NCI-H1694 (cell line): ENCODE measurements at places on chromosomes 5 and 9.

DNA sequence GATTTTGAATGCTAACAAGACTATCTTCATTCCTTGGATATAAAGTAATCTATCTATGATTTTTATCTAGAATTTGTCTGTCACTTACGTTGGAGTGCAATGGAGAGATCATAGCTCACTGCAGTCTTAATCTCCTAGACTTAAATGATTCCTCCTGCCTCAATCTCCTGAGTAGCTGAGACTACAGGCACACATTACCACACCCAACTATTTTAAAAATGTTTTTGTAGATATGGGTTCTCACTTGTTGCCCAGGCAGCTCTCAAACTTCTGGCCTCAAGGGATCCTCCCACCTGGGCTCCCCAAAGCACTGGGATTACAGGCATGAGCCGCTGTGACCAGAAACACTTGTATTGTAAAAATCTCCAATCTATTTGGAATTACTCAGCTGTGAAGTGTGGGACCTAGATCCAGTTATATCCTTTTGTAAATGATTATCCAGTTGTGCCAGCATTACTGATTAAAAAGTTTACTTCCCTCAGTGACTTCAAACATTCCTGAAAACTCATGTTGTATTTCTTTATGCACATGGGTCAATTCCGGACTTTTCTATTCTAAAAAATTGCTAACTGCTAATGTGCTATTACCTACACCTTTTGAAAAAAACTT is 1793.8 kb upstream of the WWC1 start:
- DNase-seq: no peak

DNA sequence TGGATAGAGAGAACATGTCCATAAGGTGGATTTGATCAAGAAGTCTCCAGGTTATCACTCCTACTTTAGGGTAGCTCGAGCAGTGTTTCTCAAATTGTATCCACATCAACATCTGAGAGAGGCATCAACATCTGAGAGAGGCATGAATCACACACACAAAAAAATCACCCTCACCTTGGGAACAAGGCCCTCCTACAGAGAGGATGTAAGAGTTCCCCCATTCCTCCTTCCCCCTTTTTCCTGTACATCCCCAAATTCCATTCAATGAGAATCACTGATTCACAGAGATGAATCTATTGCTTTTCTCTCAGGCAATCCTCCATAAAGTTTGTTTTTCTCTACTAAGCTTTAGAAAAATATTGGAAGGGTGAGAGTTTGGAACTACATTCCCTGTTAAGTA is 233.4 kb upstream of the CDH6 start:
- DNase-seq: no peak

- DNase-seq: peak; percentile 89
Observed at GRCh38 chr9:124011460-124012301, at the start of gene LHX2. LHX2 (plus strand) TSS chr9:124011768; CDS start chr9:124012349, 581 bp downstream.

GRCh38 chr5:82330530-82331270 is 52.5 kb upstream of the RPS23 start:
- no peak for DNase-seq

DNA sequence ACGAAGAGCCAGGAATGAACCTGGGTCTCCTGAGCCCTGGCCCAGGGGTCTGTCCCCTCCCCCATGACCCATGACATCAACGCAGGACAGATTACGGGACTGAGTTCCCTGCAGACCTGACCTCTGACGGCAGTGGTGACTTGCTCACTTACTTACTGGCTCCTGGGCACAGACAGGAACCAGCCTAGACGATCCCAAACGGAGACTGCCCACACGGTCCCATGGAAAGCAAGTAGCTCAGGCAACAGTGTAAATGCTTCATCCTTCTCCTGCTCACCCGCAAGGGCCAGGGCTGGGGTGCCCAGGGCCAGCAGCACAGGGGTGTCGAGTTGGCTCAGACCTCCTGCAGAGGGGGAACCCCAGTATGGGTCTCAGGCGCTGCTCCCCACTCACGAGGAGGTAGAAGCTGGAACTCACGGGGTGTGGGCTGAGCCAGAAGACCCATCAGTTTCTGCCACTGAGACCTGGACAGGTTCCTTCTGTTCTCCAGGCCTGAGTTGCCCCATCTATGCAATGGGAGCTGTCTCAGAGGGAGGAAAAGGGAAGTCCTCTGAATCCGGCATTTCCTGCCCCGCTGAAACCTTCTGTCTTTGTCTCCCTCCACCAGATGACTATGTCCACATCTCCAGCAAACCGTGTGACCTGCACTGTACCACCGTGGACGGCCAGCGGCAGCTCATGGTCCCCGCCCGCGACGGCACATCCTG is 5.6 kb downstream of the ADAMTSL2 start:
- DNase-seq: no peak
